ENCODE measurements at places on chromosomes 3 and 15. TPM values are rescaled to one million over a fixed set of nuclear protein-coding genes. Genes with fewer than 3 reads are reported as not detected.

Gene CASR
- 0.02 TPM for total RNA-seq

- no peaks in the 10 kb centered on the region for H3K27me3 ChIP-seq
- no peaks in the 10 kb centered on the region for H3K4me1 ChIP-seq
- DNase-seq: no peak
- H3K27ac ChIP-seq: no peak overlapping the region
- peaks cover 2% of the 10 kb centered on the region for H3K36me3 ChIP-seq
These were observed 48.1 kb upstream of the CDV3 start for GRCh38 chr3:133525435-133525834.

Gene GPR87
- total RNA-seq: 0.18 TPM

DNA sequence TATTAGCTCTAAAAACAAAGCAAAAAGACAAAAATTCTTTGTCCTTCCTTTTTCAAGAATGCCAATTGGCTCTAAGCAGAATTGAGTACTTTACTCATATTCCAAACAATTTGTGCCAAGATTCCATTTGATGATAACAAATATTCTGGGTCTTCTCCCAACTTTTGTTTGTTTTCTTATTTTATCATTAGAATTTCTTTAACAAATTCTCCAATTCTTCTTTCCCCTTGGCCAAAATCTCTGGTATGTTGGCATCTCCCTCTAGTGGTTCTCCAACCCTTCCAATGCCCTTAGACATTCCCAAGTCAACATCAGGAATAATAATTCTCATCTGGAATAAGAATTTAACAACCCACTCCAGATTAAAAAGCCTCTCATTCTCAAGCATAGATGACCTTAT, 5.3 kb downstream of the CPOX start:
- no peak overlapping the region for H3K4me3 ChIP-seq
- no peaks in the 10 kb centered on the region for H3K4me1 ChIP-seq
- no peak for DNase-seq
- no peaks in the 10 kb centered on the region for H3K27me3 ChIP-seq
- H3K36me3 ChIP-seq: peaks cover 73% of the 10 kb centered on the region

Gene LTF
- total RNA-seq: not detected

Data from H9 (cell line).